Activated T-cell treated with anti-CD3 and anti-CD28 coated beads, Interleukin-2, amount 50 U/mL, for 4 hours (primary cell): ENCODE measurements at places on chromosomes 5 and 9.

DNA sequence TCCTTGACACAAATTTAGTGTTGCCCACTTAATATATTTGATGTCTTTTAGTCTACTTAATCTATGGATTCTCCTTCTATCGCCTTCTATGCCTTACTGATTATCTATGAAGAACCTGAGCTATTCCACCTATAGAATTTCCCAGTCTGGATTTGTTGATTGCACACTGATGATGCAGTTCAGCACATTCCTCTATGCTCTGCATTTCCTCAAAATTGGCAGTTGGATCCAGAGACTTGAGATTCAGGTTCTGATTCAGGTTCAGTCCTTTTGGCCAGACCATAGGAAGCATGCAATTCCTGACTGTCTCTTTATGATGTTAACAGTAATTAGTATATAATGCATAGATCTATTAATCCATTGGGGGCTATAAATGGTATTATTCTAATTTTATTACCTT, 13.8 kb downstream of the SLC22A5 start:
- DNase-seq: no peak

DNA sequence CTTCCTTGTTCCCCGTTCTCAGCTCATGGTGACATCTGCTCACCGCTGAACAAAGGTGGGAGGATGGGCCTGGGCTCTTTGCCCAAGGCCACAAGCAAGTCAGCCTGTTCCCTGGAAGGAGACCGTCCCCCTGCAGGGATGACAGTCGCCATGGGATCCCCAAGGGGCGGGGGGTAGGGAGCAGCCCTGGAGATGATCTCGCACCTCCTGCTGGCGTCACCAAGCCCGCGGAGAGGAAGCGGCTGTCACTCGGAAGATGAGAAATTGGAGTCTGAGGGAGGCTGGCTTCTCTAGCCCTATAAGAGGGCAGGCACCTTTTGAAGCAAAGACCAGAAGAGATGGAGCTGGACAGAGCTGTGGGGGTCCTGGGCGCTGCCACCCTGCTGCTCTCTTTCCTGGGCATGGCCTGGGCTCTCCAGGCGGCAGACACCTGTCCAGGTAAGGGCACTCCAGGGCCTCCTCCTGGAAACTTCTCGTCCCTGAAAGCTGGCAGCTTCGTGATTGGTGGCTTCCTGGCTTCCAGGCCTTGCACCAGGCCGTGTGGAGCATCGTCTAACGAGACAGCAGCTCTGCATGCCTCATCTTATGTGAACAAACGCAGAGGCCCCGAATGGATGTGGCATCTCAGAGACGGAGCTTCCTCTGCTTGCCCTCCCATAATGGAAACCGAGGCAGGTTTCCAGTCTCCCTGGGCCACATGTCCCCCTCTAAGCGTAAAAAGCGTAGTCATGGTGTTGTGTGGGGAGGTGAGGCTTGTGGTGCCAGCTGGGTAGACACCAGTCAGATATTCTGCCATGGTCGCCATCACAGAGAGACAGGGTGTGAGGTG, at the start of gene FCN2:
Gene FCN2 (plus strand): TSS at position 327 of the 829 bp plus-strand sequence. CDS start 12 bp downstream, at position 339.
- DNase-seq: no peak

DNA sequence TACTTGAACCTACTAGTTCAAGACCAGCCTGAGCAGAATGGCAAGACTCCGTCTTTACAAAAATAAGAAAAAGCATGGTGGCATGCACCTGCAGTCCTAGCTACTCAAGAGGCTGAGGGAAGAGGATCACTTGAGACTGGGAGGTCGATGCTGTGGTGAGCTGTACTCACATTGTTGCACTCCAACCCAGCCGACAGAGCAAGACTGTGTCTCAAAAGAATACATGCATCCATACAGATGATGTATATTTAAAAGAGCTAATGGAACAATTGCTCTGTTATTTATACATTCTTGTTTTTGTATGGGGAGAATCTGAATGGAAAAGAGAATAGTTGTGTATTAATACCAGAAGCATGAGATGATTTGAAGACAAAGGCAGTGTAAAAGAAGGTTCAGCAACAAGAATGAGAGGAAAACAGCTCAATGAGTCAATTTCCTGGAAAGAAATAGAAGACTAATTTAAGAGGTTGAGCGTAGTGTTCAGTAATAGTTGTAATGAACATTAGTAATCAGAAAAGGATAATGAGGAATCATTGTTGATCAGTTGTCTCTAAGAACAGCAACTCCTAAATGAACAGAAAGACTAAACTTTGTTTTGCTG, 1.9 kb upstream of the LRRC70 start:
- no peak for DNase-seq

- DNase-seq: no peak
These were observed 143.0 kb downstream of the FGF1 start for GRCh38 chr5:142542906-142543305.

DNA sequence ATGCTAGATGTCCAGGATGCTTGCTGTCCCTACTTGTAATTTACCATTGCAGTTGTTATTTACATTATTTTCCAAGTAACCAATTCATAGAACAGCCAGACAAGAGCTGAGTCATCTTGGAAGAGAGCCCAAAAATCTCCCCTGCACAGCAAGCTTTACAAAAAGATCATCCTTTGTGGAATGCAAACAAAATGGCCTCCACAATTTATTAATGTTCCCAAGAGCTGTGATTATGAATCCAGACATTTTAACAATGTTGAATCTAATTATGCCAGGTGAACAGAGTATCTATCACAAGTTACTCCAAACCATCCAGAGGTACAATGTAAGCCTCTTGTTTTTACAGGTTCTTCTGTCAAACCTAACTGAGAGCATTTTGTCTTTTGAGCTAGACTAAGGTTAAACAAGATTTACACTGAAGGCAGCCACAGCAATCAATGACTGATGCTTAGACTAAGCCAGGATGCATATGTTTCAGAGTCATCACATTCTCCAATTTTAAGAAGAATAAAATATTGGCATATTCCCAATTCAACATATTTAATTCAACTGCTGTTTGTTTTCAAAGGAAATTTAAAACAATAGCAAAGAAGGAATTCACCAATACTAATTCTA, 95.3 kb upstream of the SLC12A2 start:
- no peak for DNase-seq

GRCh38 chr9:126393876-126394275, 67.2 kb downstream of the MVB12B start:
- DNase-seq: no peak

DNA sequence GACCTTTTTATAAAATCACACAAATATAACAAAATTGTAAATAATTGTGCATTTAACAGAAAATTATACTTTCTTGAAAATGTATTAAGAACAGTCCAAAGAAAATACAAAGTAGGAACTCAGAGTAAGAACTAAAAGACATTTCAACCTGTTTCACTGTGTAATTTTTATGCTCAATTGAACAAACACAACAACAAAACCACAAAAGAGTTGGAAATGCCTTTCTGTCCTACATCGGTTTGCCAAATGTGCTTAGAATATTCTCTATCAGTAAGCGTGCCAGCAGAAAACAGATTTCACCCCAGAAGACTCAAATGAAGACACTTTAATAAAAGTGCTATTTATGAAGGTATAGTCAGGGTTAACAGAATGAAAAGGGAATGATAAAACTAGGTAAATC, 592.1 kb downstream of the PRELID2 start:
- DNase-seq: no peak

- no peak for DNase-seq
These were observed 358.7 kb upstream of the KLF4 start for GRCh38 chr9:107847978-107848964.

DNA sequence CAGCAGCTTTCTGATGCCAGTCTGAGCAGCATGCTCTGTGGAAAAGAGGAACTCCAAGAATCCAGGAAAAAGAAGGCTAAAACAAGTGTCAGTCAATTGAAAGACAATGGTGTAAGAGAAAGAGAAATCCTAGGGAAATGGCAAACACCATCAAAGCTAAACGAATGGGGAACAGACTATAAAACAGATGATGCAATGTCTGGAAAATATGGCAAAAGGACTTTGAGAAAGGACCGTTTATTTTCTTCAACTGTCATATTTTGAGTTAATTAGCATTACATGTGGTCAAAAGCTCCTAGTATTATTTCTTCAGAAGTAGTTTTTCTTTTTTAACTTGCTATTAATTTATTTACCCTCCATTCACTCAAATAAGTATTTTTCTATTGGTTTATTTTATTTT, 465.2 kb downstream of the LRRC70 start:
- DNase-seq: no peak

DNA sequence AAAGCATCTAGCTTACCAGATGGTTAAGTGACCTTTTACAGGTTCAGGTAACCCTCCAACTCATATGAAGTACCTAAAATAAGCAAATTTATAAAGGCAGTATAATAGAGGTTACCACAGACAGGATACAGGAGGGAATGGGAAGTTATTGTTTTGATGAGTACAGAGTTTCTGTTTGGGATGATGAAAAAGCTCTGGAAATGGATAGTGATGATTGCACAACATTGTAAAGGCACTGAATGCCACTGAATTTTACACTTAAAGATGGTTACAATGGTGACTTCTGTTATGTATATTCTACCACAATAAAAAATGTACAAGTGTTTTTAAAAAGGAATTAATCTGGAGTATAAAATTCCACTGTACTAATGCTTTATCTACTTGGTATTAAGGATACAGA, 75.0 kb upstream of the NIPBL start:
- DNase-seq: no peak

DNA sequence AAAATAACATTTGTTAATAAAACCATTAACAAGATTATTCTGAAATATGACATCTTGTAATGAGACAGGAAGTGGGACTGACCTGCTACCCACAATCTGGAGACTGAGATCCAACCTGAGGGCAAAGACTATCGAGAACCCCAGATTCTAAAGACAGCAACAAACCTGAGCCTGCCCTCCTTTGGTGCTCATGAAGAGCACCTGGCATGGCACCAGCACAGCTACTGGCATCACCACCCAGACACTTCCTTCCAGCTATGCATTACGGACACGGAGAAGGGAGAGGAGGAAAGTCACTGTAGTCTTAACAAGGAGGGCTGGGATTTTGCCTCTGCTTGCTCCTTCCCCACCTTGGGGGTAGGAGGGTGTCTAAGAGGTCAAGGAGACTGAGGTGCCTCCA, 105.5 kb downstream of the AUH start:
- no peak for DNase-seq

- DNase-seq: no peak
These were observed 625 bp upstream of the UBLCP1 start for GRCh38 chr5:159262472-159262858.

DNA sequence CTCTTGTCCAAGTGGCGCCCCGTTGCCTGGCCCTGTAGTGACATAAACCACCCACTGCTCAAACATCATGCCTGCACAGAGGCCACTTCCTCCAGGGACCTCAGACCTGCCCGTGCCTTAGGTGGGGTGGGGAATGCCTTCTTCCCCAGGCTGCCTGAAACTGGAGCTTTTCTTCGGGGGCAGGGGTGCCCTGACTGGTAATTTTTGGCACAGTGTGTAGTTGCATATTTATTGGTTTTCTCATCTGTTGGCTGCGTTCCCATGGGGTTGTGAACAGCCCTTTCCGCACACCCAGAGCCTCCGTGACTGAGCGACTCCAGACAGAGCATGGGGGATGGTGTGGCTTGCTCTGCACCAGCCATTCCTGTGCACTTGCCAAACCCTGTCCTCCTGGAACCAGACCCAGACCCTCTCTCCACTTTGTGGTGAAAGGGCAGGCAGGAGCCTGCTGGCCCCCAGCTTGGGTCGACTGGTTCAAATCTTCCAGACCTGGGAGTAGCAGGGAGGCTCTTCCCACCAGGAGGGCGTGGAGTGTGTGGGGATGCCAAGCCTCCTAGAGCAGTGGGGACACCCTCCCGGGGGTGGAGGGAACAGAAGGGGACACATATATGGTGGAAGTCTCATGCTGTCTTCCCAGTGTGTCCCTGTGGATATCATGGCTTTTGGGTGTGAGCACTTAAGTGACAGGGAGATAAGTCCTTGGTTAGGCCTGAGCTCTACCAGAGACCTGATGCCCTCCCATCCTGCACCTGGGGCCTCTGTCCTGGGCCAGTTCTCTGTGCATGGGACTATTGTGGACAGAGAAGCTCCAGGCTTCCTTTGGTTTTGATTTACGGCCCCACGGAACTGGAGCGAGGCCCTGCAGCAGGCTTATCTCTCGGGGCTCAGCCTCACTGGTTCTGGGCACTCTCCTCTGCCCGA, 39.6 kb downstream of the WNK2 start:
- no peak for DNase-seq
